Pancreas (tissue), 10 donors: ENCODE measurements at places on chromosomes 5 and 9. TPM values are rescaled to one million over a fixed set of nuclear protein-coding genes. Genes with fewer than 3 reads are reported as not detected.

GRXCR2 gene
- not detected for total RNA-seq

FOXD4L5 gene
- 0.20 TPM for total RNA-seq

GCNT4 gene
- 6.4 TPM for total RNA-seq

RNF180 gene
- 5.2 TPM for total RNA-seq

NR4A3 gene
- 2.0 TPM for total RNA-seq

SLC35D2 gene
- total RNA-seq = 27.5 TPM

NTNG2 gene
- 4.8 TPM for total RNA-seq

ZDHHC11 gene
- total RNA-seq = 3.6 TPM

ORM2 gene
- not detected for total RNA-seq

FAM114A2 gene
- 26.4 TPM for total RNA-seq

GADD45G gene
- 22.4 TPM for total RNA-seq

DMGDH gene
- total RNA-seq = 0.83 TPM

NRARP gene
- 13.4 TPM for total RNA-seq

GDF9 gene
- 0.37 TPM for total RNA-seq

SEC16A gene
- 32.1 TPM for total RNA-seq

PCDHGA8 gene
- total RNA-seq = 1.1 TPM

CFAP90 gene
- 0.88 TPM for total RNA-seq

HSD17B4 gene
- total RNA-seq = 152 TPM

PCDHA6 gene
- 1.0 TPM for total RNA-seq

ISL1 gene
- 6.8 TPM for total RNA-seq

FAM169A gene
- total RNA-seq = 2.1 TPM

NEUROG1 gene
- not detected for total RNA-seq

CSF1R gene
- 10.4 TPM for total RNA-seq

GMCL2 gene
- not detected for total RNA-seq

HSDL2 gene
- total RNA-seq = 14.0 TPM

NRG2 gene
- 2.6 TPM for total RNA-seq

IFNK gene
- total RNA-seq = not detected

SCGB3A2 gene
- total RNA-seq = 0.76 TPM

CNTFR gene
- total RNA-seq = 0.31 TPM
